Activated CD4-positive, alpha-beta memory T cell treated with anti-CD3 and anti-CD28 coated beads for 36 hours (primary cell): ENCODE measurements at places on chromosomes 13 and 19. TPM values are rescaled to one million over a fixed set of nuclear protein-coding genes. Genes with fewer than 3 reads are reported as not detected.

Gene SSC5D
- not detected for total RNA-seq

Gene KCNRG
- not detected for total RNA-seq

Gene ZNF471
- 0.39 TPM for total RNA-seq

Gene ADGRE3
- not detected for total RNA-seq

Gene LRRC8E
- not detected for total RNA-seq

Gene SIGLECL1
- not detected for total RNA-seq
